ENCODE measurements at places on chromosomes 4 and X.

DNA sequence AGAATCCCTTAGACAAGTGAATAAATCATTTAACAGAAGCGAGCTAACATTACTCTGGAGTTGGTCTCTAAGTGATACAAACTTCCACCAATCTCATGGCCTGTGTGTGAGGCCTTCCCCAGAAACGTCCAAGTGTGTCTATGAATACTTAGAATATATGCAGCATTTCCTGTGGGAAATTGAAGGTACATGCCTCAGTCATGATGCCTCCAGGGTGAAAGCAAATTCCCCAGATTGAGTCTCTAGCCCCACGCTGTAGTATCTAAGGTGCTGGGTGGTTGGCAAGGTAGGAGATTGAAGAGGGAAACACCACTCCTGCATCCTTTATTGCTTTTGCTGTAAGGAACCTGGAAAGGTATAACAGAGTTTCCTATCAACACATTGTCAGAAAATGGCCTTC, 113.8 kb downstream of the IL13RA2 start:
- DNase-seq, result no peak

- DNase-seq, result no peak
Measured at GRCh38 chrX:15915959-15916703, 61.5 kb upstream of the AP1S2 start.

DNA sequence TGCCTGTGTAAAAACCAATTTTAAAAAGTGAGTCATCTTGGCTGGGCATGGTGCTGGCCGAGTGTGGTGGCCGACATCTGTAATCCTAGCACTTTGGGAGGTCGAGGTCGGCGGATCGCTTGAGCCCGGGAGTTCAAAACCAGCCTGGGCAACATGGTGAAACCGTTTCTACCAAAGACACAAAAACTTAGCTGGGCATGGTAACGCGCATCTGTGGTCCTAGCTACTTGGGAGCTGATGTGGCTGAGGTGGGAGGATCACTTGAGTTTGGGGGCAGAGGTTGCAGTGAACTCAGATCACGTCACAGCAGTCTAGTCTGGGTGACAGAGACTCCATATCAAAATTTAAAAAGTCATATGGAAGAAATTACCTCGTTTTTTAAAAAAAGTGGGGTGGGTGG, 7.6 kb downstream of the RLIM start:
- no peak for DNase-seq

DNA sequence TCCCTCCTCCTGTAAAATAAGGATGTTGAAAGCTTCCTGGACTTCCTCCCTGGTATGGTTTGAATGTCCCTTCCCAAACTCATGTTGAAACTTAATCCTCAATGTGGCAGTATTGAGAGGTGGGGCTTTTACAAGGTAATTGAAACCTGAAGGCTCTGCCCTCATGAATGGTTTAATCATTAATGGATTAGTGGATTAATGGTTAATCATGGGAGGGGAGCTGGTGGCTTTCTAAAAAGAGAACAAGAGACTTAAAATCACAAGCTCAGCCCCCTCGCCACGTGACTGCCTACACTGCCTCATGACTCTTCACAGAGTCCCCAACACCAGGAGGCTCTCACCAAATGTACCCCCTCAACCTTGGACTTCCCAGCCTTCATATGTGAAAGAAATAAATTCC, 124.6 kb upstream of the ANXA3 start:
- no peak for DNase-seq

GRCh38 chrX:10110984-10111363, 45.8 kb upstream of the CLCN4 start:
- no peak for DNase-seq

DNA sequence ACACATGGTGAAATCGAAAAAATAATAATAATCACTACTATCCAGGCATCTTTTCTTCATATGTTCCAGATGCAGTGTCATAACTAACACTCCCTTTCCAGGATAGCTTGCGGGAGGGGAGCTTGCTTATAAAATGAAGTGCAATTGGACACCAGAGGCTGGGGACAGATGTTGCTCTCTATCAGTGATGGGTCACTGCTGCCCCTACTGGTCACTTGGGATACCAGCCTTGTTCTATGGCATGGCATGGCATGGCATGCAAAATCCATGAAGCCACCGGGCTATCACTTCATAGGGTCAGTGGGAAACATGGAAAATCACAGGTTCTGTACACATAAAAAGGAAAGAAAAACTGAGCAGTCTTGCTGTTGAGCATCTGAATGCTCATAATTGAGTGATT, 168.1 kb downstream of the GLRA2 start:
- no peak for DNase-seq

DNA sequence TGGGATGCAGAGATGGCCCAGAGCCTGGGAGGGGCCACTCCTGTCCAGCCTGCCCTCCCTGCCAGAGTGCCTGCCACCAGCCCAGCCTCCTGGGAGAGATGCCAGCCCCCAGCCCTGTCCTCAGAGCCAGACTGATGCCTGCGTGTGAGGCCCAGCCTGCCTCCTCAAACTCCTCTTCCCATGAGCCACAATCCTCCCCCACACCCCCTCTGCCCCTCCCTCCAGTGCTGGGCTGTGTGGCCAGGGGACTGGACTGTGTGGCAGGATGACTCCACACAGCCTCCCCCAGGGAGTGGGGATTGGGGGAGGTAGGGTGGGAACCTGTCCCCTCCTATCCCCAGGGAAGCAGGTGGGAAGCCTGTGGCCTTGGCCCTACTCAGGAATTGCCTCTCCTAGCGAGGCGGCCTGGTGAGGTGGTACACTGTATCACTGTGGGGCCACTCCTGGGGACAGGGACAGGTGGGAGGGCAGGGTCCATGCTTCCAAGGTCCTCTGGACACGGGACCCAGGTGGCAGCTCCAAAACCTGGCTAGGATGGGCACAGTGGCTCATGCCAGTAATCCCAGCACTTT, 4.3 kb upstream of the SH3BP2 start:
- no peak for DNase-seq

- DNase-seq, result peak; percentile 1
Measured at GRCh38 chr4:101885574-101885973, 95.0 kb downstream of the BANK1 start.

DNA sequence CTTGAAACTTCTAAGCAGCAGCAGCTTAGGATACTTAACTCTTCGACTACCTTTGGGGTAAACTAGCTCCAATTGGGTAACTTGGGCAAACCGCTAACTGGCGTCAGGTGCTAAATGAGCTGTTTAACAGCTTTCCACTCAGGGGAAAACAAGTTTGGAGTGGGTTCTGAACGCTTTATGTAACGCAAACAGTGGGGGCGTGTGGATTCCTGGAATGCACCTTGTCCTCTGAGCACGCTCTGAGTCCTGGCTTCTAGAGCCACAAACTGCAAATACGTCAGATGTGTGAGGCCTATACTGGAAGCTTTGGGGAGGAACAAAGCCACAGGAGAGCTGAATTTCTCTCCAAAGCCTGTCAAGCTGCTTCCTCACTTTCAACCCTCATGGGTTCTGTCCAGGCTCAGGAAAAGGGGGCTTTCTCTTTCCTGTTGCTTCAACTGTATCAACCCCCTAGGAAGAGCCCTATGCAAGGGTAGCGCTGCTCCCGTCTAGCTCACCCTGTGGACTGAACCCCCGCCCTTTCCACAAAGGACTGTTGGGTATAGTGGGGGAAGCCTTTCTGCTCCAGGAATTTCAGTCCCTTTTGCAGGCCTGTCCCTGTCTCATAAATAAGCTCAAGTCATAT, 4.5 kb upstream of the WDR1 start:
- DNase-seq, result no peak
